ENCODE measurements at places on chromosomes 2 and 18.

DNA sequence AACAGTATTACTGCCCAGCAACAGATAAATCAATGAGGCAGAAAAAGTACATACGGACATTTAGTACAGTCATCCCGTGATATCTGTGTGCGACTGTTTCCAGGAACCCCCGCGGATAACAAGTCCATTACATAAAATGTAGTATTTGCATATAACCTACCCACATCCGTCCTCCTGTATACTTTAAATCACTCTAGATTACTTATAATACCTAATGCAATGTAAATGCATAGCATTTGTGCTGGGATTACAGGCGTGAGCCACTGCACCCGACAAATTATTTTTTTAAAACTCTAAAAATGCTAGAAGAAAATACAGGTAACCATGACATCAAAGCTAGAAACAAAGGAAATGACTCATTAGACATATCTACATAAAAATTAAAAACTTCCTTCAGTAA, 91.6 kb downstream of the FAM161A start:
- peak; percentile 52 for DNase-seq

DNA sequence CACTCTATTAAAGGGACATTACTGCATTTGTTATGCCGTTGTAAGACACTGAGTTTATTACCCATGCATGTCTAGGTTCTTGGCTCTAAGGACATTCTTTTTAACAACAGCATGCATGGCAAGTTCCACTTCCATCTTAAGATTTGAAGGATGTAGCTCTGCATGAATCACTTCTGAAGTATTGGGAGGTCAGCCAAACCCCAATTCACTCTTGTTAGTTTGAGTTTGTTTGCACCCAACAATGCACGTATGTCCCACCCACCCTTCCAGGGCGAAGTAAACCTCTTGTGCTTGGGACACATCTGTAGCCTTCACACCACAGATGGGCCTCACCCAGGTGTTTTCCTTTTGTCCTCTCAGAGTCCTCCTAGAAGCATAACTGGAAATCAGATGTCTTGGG, 5.6 kb upstream of the LAMA3 start:
- DNase-seq: no peak

- no peak for DNase-seq
These were observed 1139.5 kb downstream of the BCL11A start for GRCh38 chr2:59413751-59414570.

DNA sequence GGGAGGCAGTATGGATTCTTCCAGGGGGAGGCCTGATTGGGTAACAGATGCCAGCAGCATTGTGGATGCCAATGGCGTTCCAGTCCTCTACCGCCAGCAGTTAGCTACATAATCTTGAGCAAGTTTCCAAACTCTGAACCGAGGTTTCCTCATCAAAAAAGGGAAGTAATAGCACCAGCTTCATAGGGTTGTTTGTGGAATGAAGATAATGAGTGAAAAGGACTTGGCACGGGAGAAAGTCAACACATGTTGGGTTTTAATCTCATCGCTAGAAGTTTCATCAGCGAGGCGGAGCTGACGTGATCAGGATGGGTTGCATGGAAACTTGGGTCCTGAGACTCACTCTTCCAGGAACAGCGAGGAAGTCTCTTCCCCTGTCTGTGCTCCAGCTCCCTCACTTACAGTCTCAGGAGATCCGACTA, 266.7 kb downstream of the SH3BP4 start:
- DNase-seq: no peak

GRCh38 chr2:42084231-42084671, 36.4 kb downstream of the PKDCC start:
- peak; percentile 15 for DNase-seq

- DNase-seq: no peak
These were observed 101.8 kb downstream of the HS1BP3 start for GRCh38 chr2:20549144-20549543.

DNA sequence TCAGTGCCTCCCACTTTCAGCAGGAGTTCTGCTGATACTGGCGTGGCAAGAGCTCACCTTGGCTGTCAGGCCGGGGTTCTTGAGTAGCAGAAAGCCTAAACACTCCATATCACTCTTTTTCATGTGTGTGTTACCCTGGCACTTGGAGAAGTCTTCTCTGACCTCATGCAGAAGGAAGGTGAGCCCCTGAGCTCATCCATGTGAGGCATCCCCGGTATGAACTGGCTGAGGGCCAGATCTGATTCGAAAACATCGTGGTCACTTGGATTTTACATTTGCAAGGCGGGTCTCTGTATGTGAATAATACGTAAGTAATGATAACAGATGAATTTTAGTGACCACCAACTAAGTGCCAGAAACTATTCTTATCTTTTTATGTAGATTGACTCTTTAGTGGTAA, 93.6 kb downstream of the RAPGEF4 start:
- DNase-seq: peak; percentile 26

DNA sequence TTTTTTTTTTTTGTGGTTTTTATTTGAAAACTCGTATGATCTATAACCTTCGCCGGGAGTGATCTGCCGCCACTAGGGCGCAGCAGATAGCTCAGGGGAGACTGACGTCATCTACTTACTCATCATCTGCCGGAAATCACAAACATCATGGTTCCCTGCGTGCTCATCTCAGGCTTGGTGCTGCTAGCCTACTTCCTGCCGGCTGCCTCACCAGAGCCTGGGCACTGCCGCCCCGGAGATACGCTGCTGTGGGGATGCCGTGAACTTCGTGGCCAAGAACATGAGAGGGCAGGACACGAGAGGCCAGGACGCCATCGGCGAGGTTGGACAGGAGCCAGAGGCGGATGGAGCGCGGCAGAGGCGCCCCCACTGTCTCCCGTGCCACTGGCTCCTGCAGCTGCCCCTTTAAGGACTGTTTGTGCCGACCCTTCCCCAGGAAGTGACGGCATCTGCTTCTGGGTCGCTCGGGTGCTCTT, 68.8 kb downstream of the DOK6 start:
- DNase-seq: peak; percentile 56

- no peak for DNase-seq
These were observed 711 bp downstream of the DOK6 start for GRCh38 chr18:69401226-69401971.

DNA sequence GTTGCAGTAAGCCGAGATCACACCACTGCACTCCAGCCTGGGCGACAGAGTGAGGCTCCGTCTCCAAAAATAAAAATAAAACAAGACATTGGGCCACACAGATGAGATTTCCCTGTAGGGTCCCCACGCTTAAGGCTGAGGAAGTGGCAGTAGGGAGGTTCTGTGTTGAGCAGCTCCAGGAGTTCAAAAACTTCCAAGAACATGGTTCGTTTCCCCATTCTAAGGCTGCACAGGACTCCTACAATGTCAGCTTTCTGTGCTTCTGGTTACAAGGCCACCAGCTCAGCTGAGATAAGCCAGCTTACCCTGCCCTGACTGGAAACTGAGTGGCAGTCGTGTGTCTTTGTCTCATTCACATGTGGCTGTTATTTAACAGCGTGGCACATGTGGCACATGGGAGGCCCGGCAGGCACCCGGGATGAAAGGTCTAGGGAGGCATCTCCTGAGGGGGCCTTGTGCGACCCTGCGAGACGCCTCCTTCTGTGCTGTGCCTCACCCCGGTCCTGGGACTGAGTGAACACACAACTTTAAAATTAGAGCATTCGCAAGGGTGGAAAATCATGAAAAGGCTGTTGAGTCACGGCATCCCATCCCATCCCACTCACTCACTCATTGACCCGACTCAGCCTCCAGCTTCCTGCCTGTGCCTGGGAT, 7.7 kb downstream of the ITGB1BP1 start:
- DNase-seq: no peak

DNA sequence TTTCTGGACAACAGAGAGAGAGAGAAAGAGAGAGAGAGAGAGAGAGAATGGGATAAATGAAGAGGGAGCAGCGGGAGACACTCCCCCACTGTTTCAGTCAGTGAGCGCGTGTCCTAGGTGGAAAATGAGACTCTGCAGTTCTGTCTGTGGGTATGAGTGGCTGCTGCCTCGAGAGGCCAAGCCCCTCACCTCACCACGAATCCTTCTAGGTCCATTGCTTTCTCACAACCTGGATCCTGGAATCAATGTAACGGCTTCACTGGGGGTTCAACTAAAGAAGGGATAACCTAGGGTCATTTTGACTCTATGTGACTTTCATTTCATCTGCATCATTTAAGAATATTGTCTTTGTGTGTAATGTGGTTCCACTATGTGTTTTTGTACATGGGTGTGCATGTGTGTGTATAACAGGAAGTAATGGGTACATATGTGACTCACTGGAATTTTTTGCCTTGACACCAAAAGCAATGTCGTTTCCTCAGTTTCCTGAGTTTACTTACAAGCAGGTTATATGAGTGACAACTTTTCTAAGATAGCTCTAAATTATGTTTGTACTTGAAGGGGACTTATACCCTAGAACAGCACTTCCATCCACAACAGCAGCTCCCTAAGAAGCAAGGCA, 221.4 kb upstream of the TRIB2 start:
- no peak for DNase-seq

- peak; percentile 46 for DNase-seq
These were observed 95.8 kb upstream of the FOSL2 start for GRCh38 chr2:28296904-28297303.

- peak; percentile 93 for DNase-seq
These were observed 67.2 kb downstream of the KCTD1 start for GRCh38 chr18:26480897-26481795.

DNA sequence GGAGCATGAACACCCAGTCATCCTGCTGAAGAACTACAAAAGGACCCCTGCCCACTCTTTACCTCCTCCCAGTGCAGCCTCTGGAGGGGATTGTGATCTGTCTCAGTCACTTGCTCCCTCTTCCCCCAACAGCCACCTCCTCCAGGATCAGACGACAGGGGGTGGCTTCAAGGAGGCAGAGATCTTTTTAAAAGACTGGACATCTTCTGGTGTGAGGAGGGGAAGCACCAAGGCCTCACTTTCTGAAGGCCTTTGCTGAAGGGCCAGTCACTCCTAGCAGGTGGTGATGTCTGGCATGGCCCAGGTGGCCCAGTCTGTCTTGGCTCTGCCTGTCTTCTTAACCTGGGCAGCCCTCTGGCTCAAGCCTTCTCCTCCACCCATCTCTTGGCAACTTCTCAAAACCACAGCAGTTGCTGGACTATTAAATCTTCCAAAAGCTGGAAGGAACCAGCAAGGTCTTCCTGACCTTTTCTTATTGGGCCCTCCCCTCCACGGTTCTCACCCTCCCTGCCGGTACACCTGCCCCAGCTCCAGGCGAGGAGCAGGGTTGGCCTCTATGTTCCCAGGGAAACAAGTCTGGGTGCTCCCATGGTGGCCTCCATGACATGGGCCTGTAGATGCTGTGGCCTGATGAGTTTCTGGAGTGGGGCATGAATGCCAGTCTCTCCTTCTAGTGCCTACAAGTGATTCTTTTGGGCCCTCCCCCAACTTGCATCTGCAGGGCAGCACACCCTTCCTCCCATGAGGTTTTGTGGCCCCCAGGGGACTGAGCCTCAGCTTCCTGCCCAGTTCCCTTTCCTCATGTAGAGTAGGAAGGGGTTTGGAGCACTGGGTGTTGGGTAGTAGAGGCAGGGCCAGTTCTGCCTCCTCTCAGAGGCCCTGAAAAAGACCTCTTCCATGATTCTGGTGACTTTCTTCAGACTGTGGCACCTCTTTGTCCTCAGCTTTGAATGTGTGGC, 5.0 kb upstream of the ATP6V1B1 start:
- DNase-seq: no peak

DNA sequence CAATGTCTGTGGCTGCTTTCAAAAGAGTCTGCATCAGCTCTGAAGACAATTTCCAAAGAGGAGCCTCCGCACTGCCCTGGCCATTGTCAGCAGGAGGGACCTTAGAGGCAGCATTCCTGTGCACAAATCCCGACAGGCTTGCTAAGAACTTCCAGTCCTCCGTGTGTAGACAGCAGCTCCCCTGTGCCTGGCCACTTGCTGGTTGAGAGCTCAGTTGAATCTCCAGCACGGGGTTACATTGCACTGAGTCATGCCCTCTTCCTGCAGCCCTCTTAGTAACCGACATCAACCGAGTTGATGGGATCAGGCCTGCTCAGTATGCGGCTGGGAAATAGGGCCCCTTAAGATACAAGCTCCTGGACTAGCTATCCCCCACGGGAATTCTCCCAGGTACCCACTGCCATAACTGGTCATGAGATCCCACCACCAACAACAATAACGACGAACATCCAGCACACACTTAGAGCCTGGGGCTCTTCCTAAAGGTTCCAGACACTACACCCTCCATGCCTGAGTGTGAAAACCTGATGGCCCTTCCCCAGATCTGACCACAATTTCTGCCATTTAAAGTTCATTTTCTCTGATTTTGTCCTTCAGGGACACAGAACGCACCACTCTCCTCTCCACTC, 12.0 kb downstream of the ATP6V1B1 start:
- DNase-seq: peak; percentile 56

DNA sequence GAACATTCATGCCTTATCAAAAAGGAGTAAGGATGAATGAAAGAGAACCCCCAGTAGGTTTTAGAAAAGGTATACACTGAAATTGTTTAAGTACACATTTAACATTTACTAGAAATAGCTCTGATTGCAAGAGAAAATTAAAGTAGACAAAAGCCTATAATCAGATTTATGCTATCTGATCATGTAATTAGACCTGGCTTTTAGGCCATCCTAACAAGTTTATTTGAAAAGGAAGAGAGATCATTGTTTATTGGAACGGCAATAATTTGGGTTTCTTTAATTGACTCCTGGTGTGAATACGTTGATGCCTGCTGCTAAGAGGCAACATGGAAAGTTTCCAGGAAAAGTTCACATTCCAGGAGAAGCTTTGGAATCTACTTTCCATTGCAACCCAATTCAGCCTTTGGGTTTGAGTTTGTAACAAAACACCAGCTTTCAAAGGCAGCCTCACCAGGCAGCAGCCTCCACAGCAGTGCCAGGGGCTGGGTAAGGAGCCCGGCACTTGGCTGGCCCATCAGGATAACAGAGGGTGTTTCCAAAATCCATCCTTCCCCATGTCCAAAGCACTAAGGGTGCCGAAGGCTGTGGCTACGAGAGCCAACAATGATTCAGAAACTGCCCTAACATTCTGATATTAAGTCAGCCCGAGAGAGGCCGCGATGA, 18.0 kb downstream of the FZD7 start:
- DNase-seq: no peak

DNA sequence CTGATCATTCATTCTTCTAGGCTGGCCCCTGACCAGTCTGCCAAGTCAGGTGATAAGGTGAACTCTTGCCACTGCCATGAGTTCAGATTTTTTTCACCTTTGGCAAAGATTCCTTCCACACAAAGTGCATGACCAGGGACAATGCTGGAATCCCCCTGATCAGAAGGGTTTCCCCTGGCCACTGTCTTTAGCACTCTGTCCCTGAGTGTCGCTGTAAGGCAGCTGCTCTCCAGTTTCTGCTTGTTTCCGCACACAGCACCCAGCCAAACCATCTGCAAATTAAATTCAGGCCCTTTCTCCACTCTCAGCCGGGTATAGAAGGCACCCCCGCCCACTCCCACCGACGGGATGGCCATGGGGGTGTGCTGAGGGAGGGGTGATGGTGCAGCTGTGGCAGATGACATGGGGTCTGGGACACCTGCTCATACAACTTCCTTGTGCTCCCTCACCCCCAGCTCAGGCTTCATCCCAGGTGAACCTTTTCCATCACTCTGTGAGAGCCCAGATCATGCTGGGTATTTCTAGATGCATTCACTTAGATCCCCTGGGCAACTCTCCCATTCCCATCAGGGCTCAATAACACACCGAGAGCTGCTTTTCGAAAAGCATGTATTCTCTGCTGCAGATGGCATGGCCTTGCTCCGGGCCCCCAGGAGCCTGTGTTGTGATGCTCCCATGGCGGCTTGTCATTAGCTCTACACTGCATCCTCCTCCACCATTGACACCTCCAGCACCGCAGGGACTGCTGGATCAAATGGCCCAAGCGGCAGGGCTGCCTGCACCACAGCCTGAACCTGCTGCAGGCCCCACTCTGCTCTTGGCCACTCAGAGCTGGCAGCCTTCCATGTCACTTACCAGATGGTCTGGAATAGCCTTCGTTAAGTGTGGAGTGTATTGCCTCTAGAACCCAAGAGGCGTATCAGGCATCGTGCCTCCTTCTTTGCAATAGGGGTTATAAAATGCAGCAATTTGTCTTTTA, 52.3 kb upstream of the ROCK2 start:
- DNase-seq: no peak

All from Caki2 (cell line).